ENCODE measurements at places on chromosomes 11 and 22. TPM values are rescaled to one million over a fixed set of nuclear protein-coding genes. Genes with fewer than 3 reads are reported as not detected.

OR4D5 gene
- not detected for total RNA-seq

SMTNL1 gene
- not detected for total RNA-seq

PRR33 gene
- total RNA-seq: not detected

MMP1 gene
- 150 TPM for total RNA-seq
